ENCODE measurements at places on chromosomes 4 and X. TPM values are rescaled to one million over a fixed set of nuclear protein-coding genes. Genes with fewer than 3 reads are reported as not detected.

GRCh38 chr4:40719008-40719623 lies 30.6 kb upstream of the NSUN7 start:
- peaks cover 14% of the 10 kb centered on the region for H3K4me1 ChIP-seq
- H3K4me3 ChIP-seq = no peak overlapping the region
- DNase-seq = no peak

GRCh38 chr4:156718226-156718625 lies 253.4 kb downstream of the PDGFC start:
- DNase-seq = no peak
- no peaks in the 10 kb centered on the region for H3K27me3 ChIP-seq
- no peaks in the 10 kb centered on the region for H3K36me3 ChIP-seq

SMIM31 gene
- not detected for total RNA-seq

- DNase-seq = no peak
- H3K4me3 ChIP-seq = no peak overlapping the region
- H3K36me3 ChIP-seq = no peaks in the 10 kb centered on the region
- no peak overlapping the region for H3K27ac ChIP-seq
- peaks cover 59% of the 10 kb centered on the region for H3K27me3 ChIP-seq
Measured at GRCh38 chr4:1079711-1080265, 33.6 kb downstream of the RNF212 start.

DNA sequence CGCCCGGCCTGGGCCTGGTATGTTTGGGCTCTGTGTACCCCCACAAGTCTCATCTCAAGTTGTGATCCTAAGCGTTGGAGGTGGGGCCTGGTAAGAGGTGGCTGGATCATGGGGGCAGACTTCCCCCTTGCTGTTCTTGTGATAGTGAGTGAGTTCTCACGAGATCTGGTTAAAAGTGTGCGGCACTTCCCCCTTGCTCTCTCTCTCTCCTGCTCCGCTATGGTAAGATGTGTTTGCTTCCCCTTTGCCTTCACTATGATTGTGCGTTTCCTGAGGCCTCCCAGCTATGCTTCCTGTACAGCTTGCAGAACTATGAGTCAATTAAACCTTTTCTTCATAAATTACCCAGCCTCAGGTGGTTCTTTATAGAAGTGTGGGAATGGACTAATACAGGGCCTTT lies 53.0 kb downstream of the CHST7 start:
- peaks cover 2% of the 10 kb centered on the region for H3K36me3 ChIP-seq
- H3K27ac ChIP-seq = no peak overlapping the region
- H3K27me3 ChIP-seq = no peaks in the 10 kb centered on the region
- H3K4me1 ChIP-seq = peaks cover 14% of the 10 kb centered on the region
- H3K4me3 ChIP-seq = no peak overlapping the region
- no peak for DNase-seq

GRCh38 chrX:49153467-49153866 lies 9.1 kb upstream of the MAGIX start:
- no peak overlapping the region for H3K4me3 ChIP-seq
- H3K27me3 ChIP-seq = no peaks in the 10 kb centered on the region
- H3K36me3 ChIP-seq = peaks cover 8% of the 10 kb centered on the region
- no peak for DNase-seq
- no peak overlapping the region for H3K27ac ChIP-seq

DNA sequence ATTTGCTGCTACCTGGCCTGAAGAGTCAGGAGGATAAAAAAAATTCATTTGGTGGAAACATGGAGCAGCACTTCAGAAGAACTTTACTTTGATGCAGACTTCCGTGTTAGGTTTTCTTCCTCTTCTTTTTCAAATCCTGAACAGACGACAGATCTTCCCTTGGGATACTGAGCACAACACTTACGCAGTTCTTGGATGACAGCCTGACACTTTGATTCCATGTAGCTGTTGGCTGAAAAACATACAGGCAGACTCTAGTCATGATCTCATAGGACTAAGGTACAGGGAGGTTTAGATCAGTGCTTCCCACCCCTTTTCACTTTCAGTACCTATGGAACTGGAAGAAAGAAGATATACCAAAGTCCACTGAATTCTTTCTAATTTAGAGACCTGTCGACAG lies 9.2 kb downstream of the CMC4 start:
- H3K27ac ChIP-seq = no peak overlapping the region
- H3K4me3 ChIP-seq = no peak overlapping the region

FAT4 gene
- 61.1 TPM for total RNA-seq

XKRX gene
- total RNA-seq = 0.96 TPM
